Activated CD4-positive, CD25-positive, alpha-beta regulatory T cell treated with anti-CD3 and anti-CD28 coated beads, Interleukin-2, amount 50 U/mL, for 16 hours (primary cell): ENCODE measurements at places on chromosomes 2 and 18.

DNA sequence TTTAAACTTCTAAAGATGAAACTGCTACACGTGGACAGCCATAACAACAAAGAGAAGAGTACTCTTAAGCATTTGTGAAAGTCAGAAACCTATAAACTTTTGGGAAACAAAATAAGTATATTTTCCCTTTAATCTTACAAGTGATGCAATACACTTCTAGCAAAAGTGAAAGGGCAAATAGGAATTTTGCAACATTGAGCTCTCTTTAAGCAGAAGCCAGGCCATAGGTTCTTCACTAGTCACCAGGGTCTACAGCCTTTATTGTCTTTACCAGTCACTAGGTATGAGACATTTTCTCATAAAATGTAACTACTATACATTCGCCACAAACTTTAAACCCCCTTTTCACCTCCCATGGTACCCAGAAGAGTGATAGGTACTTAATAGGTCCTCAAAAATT is 37.5 kb downstream of the SCN1A start:
- DNase-seq, result no peak

GRCh38 chr2:127401757-127402695 is 14.3 kb upstream of the MAP3K2 start:
- no peak for DNase-seq

GRCh38 chr2:106563195-106563594 is 76.0 kb downstream of the CD8B2 start:
- DNase-seq, result no peak

DNA sequence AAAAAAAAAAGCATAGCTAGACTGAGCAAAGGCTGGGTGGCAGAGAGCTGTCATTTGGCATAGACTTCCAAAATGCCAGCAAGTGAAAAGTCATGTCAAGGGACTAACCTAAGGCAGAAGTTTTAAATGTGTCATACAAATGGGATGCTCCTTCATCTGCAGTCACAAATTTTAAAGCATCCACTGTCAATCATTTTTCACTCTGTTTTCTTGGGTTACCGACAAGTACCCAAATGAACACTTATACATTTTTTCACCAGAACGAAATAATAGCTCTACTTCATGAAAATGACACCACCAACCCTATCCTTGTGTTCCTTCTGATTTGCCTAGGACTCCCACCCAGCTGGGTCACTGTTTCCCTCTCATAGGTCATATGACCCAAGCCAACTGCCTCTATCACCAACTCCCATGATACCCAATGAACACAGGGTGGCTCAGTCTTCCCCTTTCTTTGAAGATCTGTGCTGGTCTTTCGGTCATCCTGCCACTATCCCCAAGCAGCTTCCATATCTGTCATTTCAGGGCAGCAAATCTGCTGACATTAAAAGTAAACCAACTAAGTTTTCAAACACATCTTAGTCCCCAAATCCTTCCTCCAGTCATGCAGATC is 21.5 kb downstream of the KLF7 start:
- DNase-seq, result no peak

DNA sequence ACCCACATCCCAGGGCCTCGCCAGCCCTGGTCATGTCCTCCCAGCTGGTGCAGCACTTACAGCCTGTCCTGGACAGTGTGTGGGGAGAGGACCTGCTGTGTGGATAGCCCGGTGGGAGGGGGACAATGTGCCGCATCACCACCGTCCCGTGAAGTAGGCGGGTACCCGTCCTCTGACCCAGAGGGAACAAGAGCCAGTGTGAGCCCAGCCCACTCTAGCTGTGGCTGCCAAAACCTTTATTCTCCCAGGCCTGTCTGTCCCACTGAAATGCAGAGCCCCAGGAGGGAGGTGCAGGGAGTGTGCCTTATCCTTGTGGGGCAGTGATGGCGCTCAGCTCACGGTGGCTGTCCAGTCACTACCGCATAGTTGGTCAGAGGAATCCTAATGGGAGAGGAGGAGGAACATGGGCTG is 1.7 kb downstream of the TRAF3IP1 start:
- no peak for DNase-seq

DNA sequence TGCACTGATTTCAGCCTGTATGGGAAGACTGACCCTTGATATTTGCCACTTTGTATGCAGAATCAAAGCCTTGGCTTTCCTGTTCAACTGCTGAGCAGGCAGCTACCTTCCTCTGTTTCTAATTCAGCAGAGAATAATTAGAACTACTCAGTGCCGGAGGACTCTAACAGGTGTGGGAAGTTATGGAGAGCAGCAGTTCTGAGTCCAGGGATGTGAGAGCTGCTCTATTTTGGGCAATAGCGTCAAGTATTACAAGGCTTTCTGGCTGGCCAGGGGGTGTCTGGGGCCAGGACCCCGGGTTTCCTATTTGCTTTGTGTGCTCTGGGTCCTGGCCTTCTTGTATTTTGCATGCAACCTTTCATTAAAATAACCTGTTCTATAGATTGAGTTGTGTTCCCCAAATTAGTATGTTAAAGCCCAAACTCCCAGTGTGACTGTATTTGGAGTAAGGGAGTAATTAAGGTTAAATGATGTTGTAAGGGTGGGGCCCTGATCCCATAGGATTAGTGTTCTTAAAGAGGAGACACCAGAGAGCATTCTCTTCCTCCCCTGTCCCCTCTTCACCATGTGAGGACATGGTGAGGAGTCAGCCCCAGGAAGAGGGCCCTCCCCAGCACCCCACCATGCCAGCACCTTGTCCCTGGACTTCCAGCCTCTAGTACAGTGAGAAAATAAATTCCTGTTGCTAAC is 5.6 kb upstream of the NTSR2 start:
- DNase-seq, result no peak

GRCh38 chr2:27572439-27572838 is 10.4 kb upstream of the ZNF512 start:
- no peak for DNase-seq

GRCh38 chr2:228082571-228082970 is 98.9 kb downstream of the SPHKAP start:
- no peak for DNase-seq

- DNase-seq, result no peak
Observed at GRCh38 chr18:24561369-24561965, 101.0 kb downstream of the HRH4 start.

- no peak for DNase-seq
Observed at GRCh38 chr2:227378371-227378782, 729 bp downstream of the TM4SF20 start.

DNA sequence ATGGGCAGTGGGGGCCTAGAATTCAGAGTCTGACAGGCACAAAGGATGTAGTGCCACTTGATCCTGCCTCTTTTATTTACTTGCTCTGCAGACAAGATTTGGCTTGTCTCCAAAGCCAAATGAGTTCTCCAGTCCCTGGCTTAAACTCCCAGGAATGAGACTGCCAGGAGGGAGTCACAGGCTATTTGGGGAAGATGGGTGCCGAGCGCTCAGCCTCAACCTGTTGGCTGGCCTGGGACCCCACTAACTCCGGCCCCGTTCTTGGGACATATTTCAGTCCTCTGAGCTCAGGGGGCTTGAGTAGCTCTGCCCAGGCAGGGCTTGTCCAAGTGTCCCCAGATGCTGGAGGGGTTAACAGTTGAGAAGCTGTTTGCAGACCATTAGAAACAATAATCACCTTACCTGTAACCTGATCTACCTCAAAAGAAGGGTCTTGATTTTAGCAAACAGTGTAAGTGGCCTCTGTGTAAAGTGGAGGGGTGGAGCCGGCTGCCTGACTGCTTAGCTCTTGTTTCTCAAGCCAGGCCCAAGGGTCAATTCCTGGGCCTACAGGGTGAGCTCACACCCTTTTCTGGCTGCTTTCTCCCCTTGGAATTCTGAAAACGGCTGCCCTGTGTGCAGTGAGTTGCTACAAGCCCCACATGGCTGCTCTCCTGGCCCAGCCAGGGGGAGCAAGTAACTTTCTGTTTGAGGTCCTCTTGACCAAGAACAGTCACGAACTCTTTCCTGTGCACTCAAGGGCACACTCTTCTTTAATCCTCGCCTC is 27.1 kb upstream of the FZD5 start:
- DNase-seq, result no peak

- no peak for DNase-seq
Observed at GRCh38 chr2:14827226-14828023, 194.9 kb downstream of the LRATD1 start.

- no peak for DNase-seq
Observed at GRCh38 chr2:151575338-151575737, 158.9 kb downstream of the NEB start.

GRCh38 chr2:27915191-27915590 is 24.7 kb downstream of the BABAM2 start:
- DNase-seq, result no peak

- DNase-seq, result no peak
Observed at GRCh38 chr2:220660277-220661145, 911.6 kb downstream of the EPHA4 start.

DNA sequence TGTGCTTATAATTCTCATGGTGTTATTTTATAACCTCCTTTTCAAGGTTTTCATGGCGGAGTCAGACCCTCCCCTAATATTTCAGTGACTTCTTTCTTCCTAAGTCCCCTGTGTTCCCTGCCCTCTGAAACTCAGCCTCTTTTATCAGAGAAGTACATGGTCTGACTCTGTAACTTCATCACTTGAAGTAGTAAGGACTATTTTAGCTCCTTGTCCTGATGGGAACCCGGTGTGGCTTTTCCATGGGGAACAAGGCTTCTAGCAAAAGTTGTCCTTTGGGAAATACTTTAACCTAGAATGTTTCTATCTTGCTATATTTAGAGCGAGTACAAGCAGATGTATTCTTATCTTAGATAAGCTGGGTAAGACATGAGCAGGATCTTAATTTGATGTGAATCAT is 117.5 kb downstream of the TRIB2 start:
- no peak for DNase-seq

- no peak for DNase-seq
Observed at GRCh38 chr2:46164529-46165301, 132.5 kb upstream of the EPAS1 start.

DNA sequence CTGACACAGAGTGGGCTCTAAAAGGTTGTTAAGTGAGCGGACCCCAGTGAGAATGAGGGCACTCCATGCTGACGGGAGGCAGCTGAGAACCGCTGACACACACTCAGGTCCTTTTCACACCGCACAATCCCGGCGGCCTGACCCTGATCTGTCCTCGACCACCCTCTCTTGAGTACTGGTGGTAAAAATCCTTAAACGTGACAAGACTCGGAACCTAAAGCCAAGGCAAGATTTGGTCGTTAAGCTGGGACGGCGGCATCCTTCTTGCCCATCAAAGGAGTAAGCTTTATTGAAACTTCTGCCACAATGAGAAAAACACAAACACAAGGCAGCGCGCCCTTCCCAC is 569 bp downstream of the TMX3 start:
- DNase-seq, result no peak

GRCh38 chr2:10016001-10016801 is 27.1 kb upstream of the KLF11 start:
- no peak for DNase-seq

DNA sequence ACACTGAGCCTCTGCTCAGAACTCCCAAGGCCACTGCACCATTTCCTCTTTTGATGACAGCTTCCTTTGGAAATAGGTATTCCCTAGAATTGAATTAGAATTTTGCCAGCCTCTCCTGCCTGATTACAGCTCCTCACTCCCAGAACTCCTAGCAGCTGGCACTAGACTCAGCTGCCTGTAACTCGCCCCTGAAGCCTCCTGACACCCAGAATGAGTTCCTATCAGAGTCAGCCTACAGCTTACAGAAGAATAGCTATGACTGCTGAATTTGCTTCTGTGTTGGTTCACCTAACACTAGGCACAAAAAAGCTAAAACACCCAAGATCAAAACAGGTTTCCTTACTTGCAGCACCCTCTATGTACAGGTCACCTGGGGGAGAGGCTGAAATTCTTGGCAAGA is 108.2 kb upstream of the PTPRM start:
- DNase-seq, result no peak

- DNase-seq, result no peak
Observed at GRCh38 chr2:84493514-84493913, 22.8 kb upstream of the DNAH6 start.

GRCh38 chr2:125572660-125573059 is 1083.3 kb upstream of the GYPC start:
- DNase-seq, result no peak

DNA sequence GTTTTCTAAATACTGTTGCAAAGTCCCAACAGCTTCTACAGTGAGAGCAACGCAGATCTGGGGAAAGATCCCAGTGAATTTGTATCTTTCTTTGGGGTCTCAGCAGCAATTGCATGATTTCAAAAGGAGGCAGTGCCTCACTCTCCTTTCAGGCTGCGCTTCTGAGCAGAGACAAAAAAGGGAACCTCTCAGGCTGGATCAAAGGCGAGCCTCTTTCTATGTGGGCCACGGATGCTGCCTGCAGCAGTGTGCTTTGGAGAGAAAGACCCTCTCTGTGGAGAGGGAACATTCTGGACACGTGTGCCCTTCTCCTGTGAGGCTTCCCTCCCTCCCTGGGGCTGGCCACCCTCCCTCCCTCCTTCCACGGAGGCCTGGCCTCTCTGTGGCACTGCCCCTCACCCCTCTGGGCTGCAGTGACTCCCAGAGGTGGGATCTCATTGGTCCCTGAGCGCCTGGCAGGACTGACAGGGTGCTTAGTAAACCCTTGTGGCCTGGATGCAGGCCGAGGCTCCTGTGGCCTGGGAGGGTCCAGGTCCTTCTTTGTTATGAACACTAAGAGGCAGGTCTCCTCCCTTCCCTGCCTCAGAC is 21.6 kb upstream of the PDIA6 start:
- DNase-seq, result no peak

DNA sequence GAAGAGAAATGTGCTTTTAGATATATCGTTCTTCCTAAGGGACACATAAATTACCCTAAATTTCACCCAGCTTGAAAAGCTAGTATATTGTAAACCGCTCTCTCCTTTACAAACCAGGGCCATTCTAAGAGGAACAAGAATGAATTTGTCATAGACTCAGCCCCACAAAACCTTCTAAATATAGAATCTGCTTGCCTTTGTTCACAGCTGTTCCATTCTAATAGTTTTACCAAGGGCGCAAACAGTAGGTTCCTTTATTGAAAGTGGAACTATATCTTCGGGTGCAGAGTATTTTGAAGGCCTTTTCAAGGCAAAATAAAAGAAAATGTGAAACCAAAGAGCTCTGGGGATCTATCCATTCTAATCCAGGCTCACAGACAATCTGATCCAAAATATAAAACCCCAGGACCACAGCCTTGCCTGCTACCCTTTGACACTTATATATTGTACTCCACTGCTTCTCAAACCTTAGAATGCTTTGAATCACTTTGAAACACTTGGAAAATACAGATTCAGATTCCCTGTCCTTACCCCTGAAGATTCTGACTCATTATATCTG is 316.8 kb downstream of the PAX3 start:
- DNase-seq, result no peak

DNA sequence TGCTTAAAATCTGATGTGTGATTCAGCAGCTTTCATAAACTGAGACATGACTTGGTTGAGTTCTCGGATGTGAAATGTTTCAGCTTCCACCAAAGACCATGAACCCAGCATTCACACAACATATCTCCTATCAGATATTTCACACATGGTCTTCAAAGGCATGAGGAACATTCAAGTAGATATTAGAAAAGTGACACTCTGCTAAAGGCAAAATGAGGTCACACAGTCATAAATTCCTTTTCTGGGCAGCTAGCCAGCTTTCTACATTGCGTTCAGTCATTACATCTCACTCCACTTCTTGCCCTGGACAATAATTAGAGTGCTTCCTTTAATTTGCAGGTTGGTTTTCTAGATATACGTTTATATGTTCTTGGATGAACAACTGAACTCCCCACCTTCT is 96.7 kb downstream of the GAREM1 start:
- DNase-seq, result no peak
